ENCODE measurements at places on chromosomes 2 and 18.

DNA sequence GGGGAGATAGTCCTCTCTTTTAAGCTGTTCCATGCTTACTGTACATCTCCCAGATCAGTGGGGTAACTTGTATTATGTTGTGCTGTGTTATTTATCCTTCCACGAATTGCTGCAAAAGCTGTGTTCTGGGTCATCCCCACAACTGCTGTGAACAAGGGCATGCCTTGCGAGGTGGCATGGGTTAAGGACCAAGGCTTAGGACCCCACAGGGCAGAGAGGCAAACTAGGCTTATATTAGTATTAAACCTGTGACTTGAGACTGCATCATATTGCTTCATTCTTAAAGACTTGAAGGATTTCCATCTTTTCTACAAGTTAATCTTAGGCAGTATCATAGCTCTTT is 19.9 kb downstream of the RND3 start:
- no peak for DNase-seq

- DNase-seq: no peak
These were observed 350.5 kb downstream of the KIAA1328 start for GRCh38 chr18:37179384-37179783.

DNA sequence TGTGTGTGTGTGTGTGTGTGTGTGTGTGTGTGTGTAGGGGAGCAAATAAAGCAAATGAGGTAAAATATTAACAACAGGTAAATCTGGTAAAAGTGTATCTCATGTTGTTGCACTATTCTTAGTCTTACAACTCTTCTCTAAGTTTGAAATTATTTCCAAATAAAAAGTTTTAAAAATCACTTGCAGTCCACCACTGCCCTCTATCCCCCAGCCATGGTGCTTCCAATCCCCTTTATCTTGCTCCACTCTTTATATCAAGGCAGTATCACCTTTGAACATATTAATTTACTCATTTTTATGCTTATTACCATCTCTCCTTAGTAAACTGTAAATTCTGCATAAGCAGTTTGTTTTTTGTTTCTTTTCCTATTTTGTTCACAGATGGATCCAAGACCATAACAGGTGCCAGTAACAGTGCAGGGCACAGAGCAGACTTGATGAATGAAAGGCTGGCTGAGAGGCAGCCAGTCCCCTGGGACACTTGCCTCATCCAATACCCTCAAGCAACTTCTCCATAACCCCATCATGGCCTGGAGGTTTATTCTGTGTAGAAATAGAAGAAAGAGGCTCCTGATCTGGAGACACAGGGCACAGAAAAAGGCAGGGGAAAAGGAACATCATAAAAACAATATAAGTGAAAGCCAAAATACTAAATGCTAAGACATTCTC is 67.6 kb downstream of the LDAH start:
- DNase-seq: no peak

DNA sequence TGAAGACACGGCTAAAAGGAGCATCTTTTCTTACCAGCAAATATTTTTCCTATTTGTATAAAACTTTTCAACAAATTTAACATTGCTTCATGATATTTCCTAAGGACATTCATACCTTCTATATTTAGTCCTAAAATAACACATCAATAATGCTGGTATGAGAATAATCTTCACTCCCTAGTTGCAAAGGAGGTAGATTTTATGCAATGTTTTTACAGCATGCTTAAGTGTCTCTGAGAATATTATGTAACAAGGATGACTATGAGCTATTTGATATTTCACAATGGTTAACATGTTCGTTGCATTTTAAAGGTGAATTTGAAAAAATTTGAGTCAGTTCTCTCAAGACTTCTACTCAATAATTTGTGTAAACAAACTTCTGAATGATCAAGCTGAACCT is 506.7 kb downstream of the NUP35 start:
- no peak for DNase-seq

- DNase-seq: no peak
These were observed 78.8 kb upstream of the GAREM1 start for GRCh38 chr18:32549248-32550110.

GRCh38 chr18:24293254-24293653 is 104.4 kb downstream of the OSBPL1A start:
- DNase-seq: no peak

DNA sequence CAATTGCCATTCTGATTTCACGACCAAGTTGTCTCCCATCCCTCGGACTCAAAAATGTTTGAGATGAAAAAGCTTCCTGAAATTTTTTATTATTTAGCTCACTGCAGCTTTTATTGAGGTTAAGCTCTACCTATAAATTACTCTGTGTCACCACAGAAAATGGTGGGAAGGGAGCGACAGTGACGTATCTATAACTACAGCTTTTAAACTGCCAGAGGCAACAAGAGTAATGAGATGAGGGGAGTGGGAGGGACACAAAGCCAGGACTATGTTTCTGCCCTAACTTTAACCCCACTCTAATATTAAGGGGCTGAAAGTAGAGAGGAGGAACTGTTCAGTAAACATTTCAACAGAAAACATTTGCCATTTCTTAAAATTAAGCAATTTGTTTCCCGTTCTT is 37.4 kb downstream of the SMAD2 start:
- no peak for DNase-seq

DNA sequence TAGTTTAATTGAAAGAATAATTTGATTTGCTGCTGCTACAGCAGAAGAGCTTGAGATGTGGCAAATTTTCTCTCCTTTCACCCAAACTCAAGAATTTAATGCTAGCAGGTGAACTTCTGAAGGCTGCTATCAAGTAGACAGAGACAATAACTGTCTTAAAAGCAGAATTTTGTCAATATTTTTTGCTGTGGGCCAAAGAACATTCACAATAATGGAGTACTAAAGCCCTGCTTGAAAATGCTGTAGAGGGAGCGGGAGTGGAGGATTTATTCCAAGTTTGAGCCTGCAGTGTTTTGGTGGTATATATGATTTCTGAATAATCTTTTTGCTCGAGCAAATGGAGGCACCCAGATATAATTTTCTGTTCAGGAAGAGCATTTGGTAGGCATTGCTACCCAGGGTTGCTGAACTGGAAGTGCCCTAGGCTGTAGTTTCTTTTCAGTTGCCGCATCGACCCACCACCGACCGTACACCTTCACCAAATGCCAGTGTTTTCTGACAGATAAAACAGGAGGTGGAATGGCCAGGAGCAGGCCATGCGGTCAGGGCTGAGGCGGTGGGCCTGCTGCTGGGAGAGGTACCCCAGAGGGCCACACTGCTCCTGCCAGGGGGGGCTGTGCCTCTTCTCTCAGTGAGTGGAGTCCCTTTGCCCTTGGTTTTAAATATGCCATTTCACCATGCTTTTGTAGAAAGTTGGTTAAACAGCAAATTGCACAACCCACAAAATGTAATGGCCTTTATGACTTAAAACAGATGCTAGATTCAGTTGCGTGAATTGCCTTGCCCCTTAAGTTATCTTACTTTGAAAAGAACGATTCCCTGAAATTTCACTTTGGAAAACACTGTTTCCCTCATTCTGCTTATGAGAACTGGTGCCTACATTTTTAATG is 36.4 kb downstream of the TSHZ1 start:
- no peak for DNase-seq

DNA sequence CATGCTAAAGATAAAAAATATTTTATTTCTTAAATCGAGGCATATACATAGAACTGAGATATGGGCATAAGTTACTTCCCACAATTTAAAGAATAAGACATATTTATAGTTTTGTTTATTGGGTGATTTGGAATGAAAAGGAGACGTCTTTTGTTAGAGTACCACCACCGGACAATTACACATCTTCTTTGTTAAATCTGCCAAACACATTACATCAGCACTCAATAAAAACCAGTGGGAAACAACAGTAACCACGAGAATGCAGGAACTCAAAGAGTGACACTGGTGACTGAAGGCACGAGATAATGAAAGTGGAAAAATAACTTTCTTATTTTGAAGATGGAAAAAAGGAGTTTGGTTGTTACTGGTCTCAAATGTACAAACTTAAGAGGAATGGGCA is 92.6 kb upstream of the TFCP2L1 start:
- DNase-seq: no peak

GRCh38 chr2:212064318-212064717 is 474.3 kb downstream of the ERBB4 start:
- DNase-seq: no peak

GRCh38 chr2:134583997-134584520 is 134.7 kb downstream of the TMEM163 start:
- DNase-seq: no peak

DNA sequence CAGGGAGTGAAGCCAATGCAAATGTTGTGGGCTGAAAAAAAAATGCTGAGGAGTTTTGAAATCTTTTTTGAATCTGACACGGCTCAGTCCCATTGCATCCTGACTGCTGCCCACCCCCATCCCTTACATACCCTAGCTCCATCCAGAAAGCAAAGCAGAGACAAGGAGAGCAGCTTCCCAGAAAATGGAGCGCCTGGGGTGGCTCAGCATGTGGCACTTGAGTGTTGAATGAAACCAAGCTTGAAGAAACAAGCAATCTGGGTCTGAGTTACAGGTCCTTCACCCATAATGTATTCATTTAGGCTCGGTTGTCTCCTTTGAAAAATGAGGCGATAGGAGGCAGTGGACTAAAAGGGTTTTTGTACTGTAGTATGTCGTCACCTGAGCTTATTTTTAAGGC is 244.2 kb upstream of the ACVR2A start:
- DNase-seq: no peak

DNA sequence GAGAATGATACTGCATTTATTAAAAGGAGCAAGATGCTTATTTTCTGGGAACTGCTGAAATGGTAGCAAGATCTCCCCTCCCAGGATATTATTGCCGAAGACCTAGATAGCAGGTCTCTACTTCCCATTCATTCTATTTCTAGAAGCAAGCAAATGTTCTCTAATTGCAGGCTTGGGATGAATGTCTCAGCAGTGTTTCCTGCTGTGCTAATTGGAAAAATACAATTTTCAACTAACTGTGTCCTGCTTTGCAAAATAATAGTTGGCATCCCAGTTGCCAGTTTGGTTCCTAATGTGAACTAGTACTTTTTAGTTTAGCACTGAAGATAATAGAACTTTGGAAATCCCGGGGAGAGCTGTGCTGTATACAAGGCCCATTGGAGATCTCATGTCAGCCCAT is 26.1 kb downstream of the SLC20A1 start:
- no peak for DNase-seq

- no peak for DNase-seq
These were observed 214.1 kb upstream of the SESTD1 start for GRCh38 chr2:179478771-179479170.

- no peak for DNase-seq
These were observed 1.8 kb upstream of the TCF4 start for GRCh38 chr18:55589625-55590291.

DNA sequence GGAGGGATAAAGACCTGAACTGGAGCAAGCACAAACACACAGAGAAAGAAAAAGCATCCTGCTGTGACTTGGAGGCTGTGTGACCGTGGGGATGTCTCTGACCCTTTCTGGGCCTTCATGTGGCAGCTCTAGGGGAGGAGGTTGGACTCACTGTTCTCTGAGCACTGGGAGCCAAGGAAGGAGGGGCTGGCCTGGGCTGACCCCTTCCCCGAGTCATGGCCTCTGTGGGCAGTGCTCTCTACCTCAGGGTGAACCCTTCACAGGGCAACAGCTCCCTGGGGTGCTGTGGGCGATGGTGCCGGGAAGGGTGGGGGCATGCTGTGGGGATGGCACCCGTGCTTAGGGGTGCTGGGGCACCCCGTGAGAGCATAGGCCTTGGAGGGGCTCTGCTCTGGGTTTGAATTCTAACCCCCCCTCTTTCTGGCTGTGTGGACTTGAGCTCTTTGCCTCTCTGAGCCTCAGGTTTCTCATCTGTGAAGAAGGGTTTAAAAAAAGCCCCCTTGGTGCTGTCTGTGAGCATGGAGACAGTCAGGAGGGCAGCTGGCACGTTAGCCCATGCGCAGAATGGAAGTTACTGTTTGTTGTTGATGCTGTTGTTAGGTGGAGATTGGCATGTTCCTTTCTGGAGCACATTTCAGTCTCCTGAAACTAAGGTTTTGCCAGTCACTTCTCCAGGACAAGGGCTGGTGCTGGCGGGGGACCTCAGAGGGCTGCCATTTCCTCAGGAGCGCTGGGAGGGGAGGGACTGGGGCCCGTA is 700 bp downstream of the TOGARAM2 start:
- no peak for DNase-seq

DNA sequence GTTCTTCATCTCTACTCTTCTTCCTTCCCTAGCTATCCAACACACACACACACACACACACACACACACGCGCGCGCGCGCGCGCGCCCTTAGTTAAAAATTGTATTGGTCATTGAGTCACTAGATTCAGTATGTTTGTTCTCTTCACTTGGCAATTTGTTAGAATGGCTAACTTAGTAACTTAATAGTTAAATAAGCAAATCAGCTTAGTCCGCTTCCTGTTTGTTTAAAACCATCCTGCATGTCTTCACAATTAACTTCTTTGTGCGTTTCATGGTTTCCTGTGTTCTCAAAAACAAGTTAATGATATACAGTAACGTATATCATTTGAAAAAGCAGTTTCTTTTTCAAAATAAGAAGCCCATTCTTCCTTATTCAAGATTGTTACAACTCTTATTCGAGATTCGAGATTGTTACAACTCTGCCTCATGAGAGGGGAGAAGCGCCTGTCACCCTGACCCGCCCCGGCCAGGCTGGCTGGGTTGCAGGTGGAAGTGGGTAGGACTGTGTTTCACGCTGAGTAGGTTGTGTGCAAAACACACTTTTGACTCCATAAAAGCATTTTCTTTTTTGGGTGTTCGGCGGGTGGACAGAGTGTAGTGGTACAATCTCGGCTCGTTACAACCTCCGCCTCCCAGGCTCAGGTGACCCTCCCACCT is 9.5 kb upstream of the CNNM3 start:
- DNase-seq: no peak

GRCh38 chr2:185835974-185836373 is 97.4 kb downstream of the FSIP2 start:
- DNase-seq: no peak

DNA sequence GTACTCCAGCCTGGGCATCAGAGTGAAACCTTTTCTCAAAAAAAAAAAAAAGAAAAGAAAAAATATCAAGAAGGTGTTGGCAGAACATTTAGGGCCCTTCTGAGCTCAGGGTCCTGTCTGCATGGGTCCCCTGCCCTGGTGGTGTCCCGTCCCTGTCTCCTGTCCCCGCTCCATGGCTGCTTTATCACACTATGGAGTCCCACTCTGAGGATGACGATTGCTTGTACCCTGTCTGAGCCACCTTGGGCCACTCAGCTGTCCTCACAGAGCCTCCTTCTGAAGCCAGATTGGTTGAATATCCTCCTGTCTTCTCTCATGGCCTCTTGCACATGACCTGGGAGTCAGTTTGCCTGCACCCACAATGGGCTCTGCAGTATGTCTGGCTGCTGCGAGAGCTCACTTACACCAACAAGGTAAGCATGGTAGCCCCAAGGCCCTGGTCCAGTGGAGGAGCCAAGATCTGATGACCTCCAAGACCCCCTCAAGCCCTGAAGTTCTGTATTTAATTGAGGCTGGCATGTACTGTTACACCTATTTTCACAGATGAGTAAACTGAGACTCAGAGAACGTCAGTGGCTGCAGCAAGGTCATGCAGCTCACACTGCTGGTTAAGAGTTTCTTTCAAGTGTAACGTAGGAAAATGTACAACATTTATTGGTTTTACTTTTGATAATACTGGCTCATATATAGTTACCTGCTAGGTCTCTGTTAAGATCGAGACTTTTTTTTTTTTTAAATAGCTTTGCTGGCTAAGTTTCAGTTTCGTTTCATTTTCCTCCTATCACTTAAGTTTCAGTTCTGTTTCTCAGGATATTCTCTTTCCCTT is 16.9 kb upstream of the ZCCHC2 start:
- DNase-seq: no peak

GRCh38 chr2:233428008-233428407 is 73.7 kb downstream of the DGKD start:
- no peak for DNase-seq
